ENCODE measurements at places on chromosomes 7 and 10.
A peak's percentile ranks its signal among the peaks of the same experiment; 100 is the strongest.

DNA sequence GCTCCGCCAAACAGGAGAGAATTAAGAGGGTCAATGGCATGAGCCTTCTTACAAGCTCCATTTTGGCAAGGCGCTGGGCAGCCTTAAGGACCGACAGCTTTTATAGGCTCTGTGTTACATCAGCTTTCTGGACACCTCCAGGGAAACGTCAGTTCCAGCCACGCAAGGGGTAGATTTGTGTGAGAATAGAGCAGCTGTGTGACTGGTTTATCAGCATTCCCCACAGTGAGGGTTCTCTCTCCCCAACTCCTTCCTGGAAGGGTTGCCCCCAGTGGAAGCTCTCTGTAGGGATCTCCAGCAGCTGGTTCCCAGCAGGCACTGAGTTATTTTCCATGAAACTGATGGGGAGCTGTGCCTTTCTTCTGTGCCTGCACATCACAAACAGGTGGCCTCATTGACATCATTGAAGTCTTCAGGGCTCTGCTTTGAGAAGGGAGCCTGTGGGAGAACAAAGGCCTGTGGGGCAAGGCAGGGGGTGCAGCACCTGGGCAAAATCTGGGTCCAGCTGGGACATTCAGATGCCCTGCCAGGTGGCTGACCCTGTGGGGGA, at the start of gene CUZD1:
Gene CUZD1, minus strand, starts transcription at position 75 of the 550 bp plus-strand sequence. Its CDS starts 14 bp downstream, at position 61.
- DNase-seq = no peak

- peak; percentile 44 for DNase-seq
These were observed 18.8 kb downstream of the CELF2 start for GRCh38 chr10:11036424-11037011.

- no peak for DNase-seq
These were observed 1.0 kb downstream of the SORCS3 start for GRCh38 chr10:104641937-104642657.

GRCh38 chr7:28266402-28266801, 85.8 kb upstream of the JAZF1 start:
- DNase-seq = no peak

DNA sequence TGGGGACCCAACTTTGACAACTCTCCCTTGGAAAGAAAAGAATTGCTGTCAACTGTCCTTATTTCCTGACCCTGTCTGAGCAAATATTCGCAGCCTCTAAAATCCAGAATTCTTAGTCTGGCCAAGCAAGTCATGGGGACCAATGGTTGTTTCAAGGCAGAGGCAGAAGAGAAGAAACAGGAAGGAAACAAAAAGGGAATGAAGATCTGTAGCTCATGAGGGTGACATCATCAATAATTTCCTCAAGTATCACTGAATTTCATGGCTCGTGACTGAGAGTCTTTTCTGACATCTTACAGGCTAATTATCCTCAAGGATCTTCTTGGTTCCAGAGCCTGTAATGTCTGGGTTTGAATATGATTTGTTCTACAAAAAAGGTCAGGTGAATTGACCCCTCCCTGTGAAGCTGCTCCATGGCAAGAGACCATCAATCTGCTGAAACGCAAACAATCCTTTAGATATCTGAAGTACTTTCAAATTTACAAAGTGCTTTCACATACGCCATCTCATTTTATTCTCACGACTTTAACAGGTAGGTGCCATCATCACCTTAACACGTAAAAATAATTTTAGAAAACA, 5.8 kb downstream of the CDK6 start:
- no peak for DNase-seq

DNA sequence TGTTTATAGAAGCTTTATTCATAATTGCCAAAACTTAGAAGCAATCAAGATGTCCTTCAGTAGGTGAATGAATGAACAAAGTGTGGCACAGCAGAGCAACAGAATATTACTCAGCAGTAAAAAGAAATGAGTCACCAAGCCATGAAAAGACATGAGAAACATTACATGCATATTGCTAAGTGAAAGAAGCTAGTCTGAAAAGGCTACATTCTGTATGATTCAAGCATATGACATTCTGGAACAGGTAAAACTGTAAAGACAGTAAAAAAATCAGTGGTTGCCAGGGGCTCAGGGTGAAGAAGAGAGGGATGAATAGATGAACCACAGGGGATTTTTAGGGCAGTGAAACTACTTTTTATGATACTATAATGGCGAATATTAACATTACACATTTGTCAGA, 80.9 kb upstream of the APBB1IP start:
- no peak for DNase-seq

GRCh38 chr10:103543617-103544525, 50.4 kb downstream of the NEURL1 start:
- DNase-seq = no peak

DNA sequence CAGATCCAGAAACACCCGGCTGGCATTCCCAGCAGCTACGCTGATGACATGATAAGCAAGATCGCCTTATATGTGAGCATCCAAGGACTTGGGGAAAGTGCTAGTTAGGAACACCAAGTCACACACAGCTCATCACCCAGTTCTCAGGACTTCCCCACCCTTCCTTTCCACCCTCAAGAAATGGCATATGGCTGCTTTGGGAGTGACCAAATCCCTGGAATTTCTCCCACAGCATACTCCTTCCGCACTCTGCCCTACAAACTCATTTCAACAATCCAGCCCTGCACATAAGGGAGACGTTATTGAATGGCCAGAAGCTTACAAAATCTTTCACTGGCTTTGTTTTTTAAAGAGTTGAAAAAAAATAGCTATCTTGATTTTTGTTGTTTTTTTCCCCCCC, 4.2 kb downstream of the ITIH5 start:
- no peak for DNase-seq

DNA sequence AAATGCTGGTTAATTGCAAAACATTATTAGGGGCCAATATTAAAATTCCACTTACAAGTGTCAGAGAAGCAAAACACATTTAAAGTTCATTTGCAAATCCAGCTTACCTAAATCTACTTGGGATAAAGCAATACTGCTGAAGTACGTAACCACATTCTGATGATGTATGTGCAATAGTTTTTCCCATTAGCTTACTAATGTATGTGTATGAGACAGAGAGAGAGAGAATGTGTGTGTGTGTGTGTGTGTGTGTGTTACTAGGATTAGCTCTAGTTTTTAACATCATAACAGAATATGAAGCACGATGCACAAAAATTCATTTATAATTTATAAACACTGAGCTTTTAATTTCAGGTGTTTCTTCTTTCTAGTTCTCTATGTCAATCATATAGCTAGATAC, 1074.2 kb upstream of the C7orf33 start:
- DNase-seq = no peak

DNA sequence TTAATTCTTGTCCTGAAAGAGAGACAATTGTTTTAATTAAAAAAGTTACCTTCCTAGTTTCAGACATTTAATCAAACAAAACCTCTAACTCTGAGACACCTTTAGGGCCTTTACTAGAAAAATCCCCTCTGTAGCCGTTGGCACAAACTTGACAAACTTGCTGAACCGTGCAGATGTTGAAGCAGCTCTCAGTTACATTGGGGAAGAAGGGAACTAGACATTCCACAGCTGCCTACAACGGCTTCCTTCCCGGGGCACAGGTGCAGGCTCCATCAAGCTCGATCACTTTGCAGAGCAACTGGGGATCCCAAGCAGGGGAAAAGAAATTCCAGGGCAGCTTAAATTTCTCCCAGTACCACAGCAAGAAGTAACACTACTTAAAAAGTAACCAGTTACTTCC, 141.3 kb downstream of the SKAP2 start:
- DNase-seq = no peak

DNA sequence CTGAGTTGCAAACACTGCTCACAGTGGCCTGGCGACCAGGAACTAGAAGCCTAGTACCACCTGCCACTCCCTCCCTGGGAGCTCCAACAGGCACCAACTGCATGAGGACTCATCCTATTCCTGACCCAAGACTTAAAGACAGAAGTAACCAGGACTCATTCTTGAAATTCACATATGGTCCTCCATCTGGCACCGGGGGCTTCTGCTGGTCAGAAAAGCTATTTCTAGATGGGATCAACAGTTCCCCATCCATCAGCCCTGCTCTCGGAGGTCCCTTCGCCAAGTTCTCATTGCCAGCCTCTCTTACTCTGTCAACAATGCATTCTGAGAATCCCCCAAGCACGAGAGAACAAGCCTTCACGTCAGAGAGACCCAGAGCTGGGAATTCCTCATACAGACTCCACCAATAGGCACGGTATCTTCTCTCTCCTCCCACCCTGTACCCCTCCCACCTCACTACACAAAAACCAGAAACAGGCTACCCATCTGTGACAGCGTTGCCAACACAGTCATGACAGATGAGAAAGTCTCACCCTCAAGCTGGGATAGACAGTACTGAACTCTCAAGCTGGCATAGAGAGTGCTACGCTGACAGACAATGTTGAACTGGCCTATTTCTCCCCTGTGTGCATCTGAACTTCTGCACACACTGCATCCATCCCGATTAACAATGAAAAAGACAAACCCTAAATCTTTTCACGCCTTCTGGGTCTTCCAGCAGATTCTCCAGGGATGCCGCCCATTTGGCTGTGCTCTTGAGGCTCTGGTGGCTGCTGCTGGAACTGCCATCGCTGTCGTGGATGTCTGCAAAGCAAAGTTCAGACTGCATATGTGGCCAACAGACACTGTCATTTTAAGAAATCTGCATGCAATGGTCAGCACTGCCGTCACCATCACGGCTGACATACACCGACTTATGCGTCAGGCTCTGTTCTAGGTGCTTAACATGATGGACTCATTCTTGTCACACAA, 15.6 kb downstream of the RGS10 start:
- peak; percentile 26 for DNase-seq

- no peak for DNase-seq
These were observed 23.9 kb upstream of the CCAR1 start for GRCh38 chr10:68697106-68697505.

DNA sequence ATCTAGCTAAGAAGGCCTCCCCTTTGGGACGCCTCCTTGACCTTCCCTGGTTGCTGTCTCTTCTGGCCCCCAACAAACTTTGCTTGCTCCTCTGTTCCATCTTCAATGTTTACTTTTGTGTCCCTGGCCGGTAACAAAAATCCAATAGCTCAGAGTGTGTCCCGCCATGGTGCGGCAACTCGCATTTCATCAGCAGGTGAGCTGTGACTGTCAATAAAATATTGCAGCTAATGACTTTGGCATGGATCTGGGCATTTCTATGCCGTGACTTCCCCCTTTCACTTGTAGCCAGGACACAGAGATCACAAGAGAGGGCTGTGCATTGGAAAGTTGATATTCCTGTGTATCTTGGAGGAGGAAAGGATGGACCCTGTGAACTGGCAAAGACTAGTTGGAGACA, 317.6 kb downstream of the RPS24 start:
- no peak for DNase-seq

GRCh38 chr7:71408271-71408670, 276.3 kb downstream of the GALNT17 start:
- no peak for DNase-seq

- no peak for DNase-seq
These were observed 37.7 kb upstream of the AGR3 start for GRCh38 chr7:16919440-16919839.

DNA sequence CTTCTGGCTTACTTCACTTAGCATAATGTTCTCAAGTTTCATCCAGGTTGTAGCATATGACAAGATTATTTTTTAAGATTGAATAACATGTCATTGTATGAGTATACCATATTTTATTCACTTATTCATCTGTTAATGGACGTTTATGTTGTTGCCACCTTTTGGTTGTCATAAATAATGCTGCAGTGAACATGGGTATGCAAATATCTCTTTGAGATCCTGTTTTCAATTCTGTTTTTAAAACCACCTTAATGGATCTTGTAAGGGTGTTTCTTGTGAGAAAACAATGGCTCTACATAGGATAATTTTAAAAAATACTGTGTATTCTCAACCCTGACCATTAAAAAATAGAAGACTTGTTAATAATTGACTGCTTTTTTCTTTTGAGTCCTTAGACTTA, 290.7 kb upstream of the TMEM229A start:
- no peak for DNase-seq

- DNase-seq = no peak
These were observed 175.9 kb downstream of the EBF3 start for GRCh38 chr10:129788215-129788614.

- no peak for DNase-seq
These were observed 77.9 kb downstream of the ARHGAP21 start for GRCh38 chr10:24645784-24646183.

- DNase-seq = no peak
These were observed 213.7 kb upstream of the AOAH start for GRCh38 chr7:36937754-36938563.

DNA sequence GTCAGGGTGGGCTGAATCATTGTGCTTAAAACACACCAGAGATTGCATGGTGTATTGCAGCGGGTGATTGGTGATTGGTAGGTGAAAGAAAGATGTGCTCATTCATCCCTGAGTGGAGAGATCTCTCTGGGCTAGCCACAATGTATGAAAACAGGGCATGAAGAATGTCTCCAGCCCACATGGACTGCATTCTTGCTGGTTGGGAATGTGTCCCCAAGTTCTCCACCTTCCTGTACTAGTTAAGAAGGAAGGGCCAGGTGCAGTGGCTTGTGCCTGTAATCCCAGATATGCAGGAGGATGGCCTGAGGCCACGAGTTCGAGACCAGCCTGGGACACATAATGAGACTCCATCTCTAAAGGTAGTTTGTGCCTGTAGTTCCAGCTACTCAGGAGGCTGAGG, 113.8 kb upstream of the LANCL2 start:
- DNase-seq = no peak

Measured in NCI-H446 (cell line).